ENCODE measurements at places on chromosomes 7 and 10.

GRCh38 chr7:16494955-16495719 lies 29.6 kb upstream of the SOSTDC1 start:
- no peak for DNase-seq

DNA sequence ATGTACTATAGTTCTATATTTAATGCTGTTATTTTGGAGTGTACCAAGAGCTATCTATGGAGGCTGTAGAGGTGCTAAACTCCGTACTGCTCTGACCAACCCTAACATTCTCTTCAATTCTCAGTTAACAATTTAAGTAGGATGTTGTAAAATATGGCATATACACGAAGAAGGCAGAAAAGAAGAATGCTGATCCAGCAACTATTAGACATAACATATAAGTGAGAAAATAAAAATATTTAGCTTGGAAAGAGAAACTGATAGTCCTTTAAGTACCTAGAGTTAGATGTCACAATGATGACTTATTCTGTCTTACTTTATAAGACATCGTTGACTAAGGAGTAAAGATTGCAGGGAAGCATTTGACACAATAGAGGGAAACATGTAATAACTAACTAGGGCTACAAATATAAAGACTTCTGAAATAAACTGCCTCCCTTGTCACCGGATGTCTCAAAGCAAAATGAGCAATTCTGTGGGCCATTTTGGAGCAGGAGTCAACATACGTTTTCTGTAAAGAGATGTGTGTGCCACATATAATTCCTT lies 159.5 kb downstream of the CPEB3 start:
- no peak for DNase-seq

DNA sequence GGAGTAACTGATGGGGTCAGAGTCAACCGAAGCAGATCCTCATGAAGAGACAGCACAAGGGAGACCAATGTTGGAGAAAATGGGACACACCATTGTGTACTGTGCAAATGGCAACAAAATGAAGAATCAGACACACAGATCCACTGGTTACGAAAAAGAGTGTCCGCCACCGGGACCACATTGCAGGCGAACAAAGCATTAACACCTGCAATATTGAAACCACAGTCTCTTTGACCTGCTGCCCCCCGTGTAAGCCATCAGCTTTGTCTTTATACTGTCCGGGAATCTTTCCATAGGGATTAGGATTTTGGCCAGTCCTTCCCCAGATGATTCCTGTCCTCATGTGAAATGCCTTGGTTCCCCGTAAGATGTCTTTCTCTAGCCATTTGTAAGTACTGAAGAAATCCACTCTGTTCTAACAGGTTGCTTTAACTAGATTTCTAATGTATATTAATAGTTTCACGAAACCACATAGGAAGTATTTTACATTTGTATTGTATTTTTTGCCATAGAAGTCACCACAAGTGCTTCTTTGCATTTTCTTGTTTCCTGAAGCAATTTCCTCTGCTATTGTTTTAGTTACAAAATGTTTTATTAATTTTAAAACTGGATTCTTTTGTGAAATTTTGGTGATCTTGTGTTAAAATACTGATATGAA lies 140.8 kb upstream of the NFE2L3 start:
- no peak for DNase-seq

GRCh38 chr7:30282735-30283134 lies 1.7 kb upstream of the ZNRF2 start:
- no peak for DNase-seq

GRCh38 chr10:68333440-68334431 lies 1.0 kb upstream of the PBLD start:
- no peak for DNase-seq

DNA sequence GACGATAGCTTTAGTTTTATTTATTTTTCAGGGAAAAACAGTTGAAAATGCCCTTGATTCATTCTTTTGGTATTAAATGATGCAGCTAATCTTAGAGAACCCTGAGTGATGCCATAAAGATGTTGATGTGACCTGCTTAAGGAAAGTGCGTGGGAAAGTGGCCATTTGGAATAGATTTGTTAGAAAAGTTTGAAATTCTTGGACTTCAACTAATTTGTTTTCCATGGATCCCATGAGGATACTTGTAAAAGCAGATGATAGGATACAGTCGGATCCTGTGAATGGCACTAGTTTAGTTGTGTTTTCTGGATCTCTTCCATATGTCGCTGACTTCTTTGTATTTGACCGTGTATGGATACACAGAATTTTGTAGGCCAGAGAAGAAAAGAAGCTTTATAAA lies 69.0 kb downstream of the SEPTIN7 start:
- no peak for DNase-seq
